ENCODE measurements at places on chromosomes 7 and 10.
A peak's percentile ranks its signal among the peaks of the same experiment; 100 is the strongest.

- no peak for DNase-seq
Observed at GRCh38 chr7:39261771-39262170, 284.1 kb downstream of the POU6F2 start.

DNA sequence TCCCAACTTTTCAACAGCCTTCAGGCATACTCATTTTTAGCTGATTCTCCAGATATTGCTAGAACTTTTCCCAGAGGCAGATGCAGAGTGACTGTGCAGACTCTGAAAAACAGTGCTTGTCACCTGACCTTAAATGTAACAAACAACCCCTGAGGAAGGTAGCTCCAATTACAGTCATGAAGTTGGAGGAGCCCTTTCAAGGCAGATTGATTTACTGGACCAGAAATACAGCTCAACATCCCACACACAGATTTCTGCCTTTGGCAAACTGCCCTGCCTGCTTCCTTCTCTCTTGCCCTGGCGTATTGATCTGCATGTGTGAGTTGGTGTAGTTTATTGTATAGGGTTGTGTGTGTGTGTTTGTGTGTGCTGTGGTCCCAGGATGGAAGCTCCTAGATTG lies 38.5 kb downstream of the PYROXD2 start:
- DNase-seq, result no peak

DNA sequence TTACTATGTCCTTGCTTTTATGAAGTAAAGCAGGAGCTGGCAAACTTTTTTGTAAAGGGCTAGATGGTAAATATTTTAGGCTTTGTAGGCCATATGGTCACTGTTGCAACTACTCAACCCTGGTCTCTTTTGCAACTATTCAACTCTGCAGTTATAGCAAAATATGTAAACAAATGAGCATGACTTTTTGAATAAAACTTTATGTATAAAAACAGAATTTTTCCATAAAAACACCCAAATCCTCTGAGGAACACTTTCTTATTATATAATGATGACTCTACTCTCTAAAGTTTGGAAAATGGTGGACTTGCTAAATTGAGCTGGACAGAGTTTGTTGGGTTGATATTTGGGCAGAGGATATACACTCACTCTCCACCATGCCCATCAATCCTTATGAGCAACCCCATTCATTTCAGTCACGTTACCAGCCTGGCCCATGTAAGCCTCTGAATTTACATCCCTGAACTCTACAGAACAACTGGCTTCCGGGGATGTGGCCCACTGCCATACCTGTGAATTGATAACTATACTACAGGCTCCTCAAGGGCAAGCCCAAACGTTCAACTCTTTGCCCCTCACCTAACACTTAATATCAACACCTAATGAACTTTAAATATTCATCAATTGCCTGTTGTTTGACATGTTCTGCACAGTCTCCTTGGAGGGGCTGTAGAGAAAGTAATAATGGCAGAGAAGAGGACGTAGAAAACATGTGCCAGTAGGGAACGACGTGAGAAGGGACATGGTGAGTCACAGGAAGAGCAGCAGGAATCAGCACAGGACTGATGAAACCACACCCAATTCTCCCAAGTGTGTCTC lies 37.6 kb downstream of the SGMS1 start:
- no peak for DNase-seq

GRCh38 chr7:25643286-25643685 lies 415.0 kb upstream of the NPVF start:
- DNase-seq, result no peak

DNA sequence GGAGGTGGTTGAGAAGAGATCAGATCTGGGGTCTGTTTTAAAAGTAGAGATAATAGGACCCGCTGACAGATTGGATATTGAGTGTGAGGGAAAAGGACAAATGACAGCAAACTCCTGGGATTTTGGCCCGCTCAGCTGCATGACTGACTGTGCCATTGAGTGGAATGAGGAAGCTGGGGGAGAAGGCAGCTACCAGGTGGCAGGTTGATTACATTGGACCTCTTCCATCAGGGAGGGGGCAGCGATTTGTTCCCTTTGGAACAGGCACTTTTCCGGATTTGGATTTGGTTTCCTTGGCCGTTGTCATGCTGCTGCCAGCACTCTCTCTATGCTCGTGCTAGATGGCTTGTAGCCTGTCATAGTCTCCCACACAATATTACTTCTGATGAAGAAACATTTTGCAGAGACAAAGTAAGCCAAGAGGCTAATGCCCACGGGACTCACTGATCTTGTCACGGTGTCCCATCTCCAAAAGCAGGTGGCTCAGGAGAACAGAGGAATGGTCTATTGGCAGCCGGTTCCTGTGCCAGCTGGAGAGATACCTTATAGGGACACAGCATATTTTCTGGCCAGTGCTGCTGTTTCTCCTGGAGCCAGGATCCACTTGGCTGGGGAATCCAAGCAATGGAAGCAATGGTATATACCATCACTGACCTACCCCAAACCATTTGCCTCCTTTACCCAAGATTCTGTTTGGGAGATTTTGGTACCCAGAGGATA lies 69.1 kb upstream of the WAC start:
- DNase-seq, result no peak

DNA sequence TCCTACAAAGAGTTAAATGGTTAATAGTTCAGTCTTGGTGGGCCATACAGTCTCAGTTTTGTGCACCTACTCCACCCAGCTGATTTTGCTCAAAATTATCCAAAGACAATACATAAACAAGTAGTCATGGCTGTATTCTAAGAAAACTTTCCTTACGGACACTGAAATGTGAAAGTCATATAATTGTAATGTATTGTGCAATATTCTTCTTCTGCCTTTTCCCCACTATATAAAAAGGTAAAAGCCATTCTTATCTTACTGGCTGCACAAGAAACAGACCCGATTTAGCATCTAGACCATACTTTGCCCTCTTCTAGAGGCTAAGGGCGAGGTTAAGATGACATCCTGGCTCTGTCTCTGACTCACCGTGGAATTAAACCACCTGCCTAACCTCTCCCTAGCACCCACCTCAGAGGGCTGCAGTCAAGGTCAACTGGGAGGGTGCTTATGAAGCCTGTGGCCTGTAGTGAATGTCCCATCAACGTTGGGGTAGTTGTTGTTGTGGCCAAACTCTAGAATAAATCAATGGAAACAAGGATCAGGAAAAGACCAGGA lies 63.8 kb upstream of the DOCK1 start:
- DNase-seq, result no peak

- DNase-seq, result no peak
Observed at GRCh38 chr7:21653623-21654022, 110.8 kb downstream of the DNAH11 start.

DNA sequence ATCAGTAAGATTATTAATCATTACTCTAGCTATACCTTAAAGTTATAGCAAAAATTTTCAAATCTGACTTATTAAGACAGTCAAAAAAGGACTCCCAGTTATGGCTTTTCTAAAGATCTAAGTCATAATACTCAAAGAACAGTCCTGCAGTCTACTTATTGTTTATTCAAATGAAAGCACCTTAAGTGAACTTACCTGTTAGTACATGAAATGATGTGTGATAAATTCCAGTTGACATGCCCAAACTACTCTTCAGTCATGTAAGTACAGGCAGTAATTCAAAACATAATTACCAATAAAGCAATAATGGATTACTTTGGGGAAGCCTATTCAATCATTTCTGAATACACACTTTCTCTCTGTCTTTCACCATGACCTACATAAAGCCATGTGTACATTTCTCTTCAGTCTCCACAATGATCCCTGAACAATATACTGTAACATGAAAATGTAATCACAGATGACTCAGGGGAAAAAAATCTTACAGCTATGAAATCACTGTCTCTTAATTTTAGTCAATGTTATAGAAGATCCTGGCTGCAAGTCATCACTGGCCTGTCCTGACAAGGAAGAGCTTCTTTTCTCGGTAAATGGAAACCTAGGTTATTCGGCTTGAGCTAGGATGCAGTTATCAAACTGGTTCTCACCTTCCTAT lies 420.7 kb upstream of the LRRTM3 start:
- DNase-seq, result no peak

DNA sequence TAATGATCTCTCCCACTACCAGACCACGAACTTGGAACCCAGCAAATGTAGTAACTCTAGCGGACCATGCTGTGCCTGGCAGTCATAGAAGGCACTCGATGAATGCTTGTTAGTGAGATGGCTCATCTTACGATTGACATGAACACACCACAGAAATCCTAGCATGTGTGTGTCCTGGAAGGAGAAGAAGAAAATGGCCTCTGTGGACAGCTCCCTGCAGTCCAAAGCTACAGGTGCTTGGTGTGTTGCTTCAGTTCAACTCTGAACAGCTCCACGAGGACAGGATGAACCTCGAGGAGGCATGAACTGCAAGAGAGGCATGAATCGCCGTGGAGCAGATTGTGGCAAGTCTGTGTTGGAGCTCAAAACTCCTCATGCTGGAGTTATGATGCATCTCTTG lies 93.5 kb downstream of the KLF6 start:
- DNase-seq, result no peak

- DNase-seq, result no peak
Observed at GRCh38 chr7:47377741-47378140, 204.2 kb downstream of the TNS3 start.

GRCh38 chr10:10617686-10618085 lies 400.0 kb upstream of the CELF2 start:
- no peak for DNase-seq

GRCh38 chr7:27300421-27300820 lies 57.8 kb downstream of the EVX1 start:
- no peak for DNase-seq

- no peak for DNase-seq
Observed at GRCh38 chr10:43195557-43195956, 57.3 kb downstream of the CSGALNACT2 start.

DNA sequence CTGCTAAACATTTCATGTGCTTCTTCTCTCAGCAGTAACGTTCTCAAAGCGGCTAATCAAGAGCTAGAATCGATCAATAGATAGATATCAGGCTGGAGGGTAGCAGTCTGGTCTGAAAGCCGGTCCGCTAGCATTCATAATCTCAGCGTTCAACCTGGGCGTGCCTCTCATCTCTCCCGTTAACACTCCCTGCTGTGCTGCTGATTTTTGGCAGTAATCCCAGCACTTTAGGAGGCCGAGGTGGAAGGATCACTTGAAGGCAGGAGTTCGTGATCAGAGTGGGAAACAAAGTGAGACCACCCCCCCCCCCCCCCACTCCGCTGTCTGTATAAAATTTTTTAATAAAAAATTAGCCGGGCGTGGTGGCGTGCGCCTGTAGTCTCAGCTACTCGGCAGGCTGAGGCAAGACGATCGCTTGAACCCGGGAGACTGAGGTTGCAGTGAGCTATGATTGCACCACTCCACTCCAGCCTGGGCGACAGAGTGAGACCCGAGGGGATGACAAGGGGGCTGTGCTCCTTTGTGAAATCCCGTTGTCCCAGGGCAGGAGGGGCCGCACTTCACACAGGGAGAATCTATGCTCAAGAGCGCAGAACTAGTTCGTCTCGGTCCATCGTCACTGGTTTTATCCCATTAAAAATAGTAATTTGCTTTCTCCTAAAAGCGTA lies 624 bp upstream of the CEP55 start:
- DNase-seq, result no peak

DNA sequence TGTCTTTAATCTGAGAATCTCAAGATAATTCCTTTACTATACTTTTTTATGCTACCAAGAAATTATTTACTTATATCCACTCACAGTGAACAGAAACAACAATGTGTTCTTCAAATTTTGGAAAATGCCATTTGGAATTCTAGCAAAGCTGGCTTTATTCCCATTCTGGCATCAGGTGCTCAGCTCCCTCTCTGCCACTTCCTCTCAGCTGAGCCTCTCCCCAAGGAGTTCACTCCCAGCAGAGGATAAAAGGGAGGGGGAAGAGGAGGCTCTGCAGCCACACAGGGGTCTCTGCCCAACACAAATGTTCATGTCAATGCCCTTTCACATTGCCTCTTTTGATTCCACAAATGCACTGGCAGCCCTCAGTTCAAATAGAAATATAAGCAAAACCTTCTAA lies 116.9 kb downstream of the CPEB3 start:
- no peak for DNase-seq

DNA sequence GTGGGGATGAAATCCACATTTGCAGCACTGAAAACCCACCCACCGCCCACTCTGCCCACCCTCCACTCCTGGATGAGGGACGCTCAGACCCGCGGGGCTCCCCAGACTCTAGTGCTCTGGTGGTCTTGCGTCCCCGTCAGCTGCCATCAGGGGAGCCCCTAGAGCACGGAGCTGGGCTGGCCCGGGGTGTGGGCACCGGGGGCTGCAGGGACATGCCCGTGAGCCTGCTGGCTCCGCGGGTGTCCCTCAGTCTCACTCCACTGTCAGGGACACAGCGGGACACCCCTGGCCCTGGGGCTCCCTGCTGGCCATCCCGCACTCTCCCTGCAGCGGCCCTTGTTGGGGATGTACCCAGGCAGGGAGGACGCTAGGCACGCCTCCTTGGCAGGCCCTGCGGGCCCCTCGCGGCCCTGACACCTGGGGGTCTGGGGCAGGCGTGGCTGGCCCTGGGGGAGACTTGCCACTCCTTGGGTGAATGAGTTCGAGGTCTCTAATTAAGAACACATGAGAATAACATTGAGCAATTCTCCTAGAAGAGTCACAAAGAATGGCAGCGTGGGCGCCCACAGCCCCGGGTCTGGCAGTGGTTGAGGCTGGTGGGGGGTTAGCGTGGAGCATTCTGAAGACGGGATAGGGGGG lies 64.2 kb downstream of the CFAP46 start:
- no peak for DNase-seq

DNA sequence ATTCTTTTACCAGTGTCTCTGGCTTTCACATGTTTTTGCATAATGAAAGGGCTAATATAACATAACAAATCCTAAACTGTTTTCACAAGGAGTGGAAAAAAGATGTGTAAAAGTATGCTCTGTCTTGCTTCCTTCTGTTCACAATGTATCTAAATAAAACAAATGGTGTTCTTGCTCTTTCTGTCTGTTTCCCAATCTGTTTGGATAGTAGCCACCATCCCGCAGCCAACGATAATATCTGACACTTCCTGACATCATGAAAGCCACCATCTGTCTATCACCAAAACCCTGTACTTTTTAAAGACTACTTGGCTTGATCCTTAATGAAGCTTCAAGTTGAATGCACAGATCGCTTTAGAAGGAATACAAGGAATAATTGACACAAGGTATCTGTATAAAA lies 246.2 kb downstream of the ETV1 start:
- DNase-seq, result peak; percentile 24
